OCI-M1 (cell line): ENCODE measurements at places on chromosomes 12 and 14.

GRCh38 chr12:19052689-19053088 is 76.8 kb upstream of the PLEKHA5 start:
- no peak for DNase-seq

- no peak for DNase-seq
Observed at GRCh38 chr14:93049315-93049714, 66.4 kb downstream of the ITPK1 start.

DNA sequence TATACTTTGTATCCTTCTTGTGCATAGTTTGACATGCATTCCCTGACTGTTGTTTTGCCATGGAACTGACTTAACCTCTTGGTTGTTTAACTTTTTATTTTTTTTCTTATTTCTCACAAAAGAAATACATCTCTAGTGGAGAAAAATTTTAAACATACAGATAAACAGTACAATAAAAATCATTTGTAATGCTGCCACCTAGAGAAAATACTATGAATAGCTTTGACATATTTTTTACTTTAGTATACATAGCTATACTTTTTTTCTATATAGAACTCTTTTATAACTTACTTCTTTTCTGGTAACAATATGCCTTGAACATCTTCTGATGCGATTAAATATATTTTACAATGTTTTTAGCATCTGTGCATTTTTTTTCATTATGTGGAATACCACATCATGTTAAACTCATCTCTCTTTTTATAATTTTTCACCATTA is 184.5 kb downstream of the AKAP6 start:
- DNase-seq = peak; percentile 11

DNA sequence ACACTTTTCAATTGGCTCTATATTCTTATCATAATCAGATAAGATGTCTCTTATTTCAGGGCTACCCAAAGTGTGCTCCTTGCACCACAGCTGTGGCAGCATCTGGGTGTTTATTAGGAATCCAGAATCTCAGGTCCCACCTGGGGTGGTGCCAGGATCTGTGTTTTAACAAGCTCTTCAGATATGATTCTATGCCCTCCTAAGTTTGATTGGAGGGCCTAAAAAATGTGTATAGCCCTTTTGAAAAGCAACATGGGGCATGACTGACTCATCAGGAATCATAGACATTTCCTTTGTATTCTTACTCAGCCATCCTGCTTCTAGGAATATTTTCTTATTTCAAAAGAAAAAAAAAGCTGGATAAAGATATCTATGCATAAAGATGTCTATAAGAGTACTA is 103.1 kb downstream of the HELB start:
- DNase-seq = no peak

GRCh38 chr12:66288121-66288520 is 14.2 kb upstream of the HELB start:
- peak; percentile 25 for DNase-seq

DNA sequence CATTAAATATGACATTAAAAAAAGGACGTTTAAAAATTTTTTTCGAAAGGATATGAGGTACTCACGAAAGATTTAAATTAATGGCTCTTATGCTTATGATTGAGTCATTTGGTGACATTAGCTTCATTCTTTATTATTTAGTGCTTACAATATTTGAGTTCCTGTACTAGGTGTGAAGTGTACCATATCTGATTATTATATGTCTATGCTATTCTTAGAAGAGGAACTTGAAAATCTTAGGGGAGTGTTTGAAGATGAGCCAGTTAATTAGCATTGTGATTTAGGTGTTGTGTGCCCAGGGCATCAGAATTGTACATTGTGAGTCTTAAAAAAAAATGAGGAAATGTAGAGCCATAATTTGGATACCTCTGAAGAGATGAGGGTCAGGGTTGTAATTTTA is 118.6 kb downstream of the FUT8 start:
- DNase-seq = no peak

DNA sequence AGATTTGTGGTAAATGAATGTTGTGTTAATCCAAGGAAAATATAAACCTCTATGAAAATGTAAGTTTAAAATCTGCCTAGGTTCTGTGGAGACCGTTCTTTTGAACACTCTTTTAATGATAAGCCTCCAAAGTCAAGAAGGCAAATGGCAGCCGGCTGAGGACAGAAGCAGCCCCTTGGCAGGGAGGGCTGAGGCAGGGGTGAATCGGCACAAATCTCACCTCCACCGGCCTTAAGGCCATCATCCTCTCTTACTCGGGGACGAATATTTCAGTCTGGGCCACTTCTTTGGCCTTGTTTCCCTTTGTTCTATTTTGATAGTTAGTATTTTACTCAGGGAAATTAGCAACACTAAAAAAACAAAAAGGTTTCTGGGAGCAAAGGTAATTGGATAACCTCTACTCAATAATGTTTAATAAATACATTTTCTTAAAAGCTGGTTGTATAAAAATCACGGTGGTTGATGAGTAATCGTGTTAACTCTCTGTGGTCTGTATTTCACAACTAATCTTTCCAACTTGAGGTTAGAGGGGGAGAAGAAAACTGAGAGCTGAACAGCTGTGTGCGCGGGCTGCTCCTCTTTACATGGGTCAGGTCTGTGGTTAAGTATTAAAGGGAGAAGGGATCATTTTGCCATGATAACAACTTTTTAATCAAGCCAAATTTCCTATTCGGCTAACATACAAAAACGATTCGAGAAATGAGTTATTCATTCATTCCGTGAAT is 18.6 kb downstream of the LGMN start:
- DNase-seq = peak; percentile 76

- DNase-seq = peak; percentile 43
Observed at GRCh38 chr12:47350062-47350408, 270.3 kb upstream of the AMIGO2 start.

GRCh38 chr12:93302331-93303229 is 75.1 kb upstream of the NUDT4 start:
- DNase-seq = peak; percentile 82

DNA sequence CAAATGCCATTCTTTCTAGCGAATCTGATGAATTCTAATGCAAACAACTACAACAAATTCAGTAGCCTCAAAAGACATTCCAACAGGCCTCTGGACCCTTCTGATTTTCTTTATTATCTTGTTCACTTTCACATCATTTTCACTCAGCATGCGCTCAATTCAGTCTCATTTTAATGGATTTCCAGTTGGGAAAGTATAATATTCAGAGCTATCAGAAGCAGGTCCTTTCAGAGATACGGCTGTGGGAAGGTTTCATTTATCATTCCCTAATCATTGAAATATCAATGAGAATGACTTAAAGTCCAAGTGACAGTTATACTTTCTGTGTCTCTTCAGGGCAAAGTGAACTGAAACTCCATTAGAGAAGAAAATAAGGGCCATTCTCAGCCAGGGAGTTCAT is 1083.7 kb upstream of the FLRT2 start:
- no peak for DNase-seq

DNA sequence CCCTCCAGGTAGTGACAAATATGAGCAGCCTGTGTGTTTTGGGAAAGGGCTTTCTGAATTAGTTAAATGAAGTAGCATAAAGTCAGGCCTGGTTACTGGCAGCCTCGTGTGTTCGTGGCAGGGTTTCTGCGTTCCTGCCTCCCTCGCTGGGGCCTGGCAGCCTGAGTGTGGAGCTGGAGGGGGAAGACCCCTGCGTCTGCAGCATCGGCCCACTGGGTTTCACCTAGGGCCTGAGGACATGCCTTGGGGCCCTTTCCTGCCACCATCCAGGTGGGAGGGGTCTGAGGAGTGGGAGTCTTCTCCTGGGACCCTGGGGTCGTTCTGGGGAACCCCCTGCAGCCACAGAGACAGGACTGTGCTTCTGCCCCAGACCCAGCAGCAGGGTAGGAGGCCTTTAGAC is 20.4 kb upstream of the AMN start:
- no peak for DNase-seq

DNA sequence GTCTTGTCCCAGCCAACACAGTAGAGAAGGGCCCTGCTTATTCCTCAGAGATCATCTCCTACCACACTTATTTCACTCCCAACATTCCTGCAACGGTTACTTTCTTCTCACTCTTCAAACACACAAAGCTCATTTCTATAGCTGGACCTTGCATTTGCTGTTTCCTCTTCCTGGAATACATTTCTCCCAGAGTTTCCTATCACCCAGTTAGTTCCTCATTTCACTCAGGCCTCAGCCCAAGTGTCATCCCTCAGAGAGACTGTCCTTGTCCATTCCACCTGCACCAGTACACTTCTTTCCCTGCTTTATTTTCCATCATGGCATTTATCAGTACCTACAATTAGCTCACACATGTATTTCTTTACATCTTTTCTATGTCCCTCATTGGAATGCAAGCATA is 14.7 kb upstream of the STK38L start:
- peak; percentile 76 for DNase-seq

- no peak for DNase-seq
Observed at GRCh38 chr12:100398307-100398706, 41.4 kb downstream of the SLC17A8 start.

GRCh38 chr14:101400830-101401229 is 160.5 kb upstream of the DIO3 start:
- DNase-seq = no peak

GRCh38 chr14:63542231-63542999 is 762 bp downstream of the PPP2R5E start:
- peak; percentile 28 for DNase-seq

- DNase-seq = peak; percentile 36
Observed at GRCh38 chr14:64060648-64061096, 207.9 kb downstream of the SYNE2 start.

- no peak for DNase-seq
Observed at GRCh38 chr12:108080363-108080762, 48.7 kb upstream of the WSCD2 start.

GRCh38 chr12:74899031-74899829 is 310.4 kb downstream of the KCNC2 start:
- DNase-seq = peak; percentile 29

GRCh38 chr12:61536525-61536924 is 723.7 kb upstream of the USP15 start:
- no peak for DNase-seq

DNA sequence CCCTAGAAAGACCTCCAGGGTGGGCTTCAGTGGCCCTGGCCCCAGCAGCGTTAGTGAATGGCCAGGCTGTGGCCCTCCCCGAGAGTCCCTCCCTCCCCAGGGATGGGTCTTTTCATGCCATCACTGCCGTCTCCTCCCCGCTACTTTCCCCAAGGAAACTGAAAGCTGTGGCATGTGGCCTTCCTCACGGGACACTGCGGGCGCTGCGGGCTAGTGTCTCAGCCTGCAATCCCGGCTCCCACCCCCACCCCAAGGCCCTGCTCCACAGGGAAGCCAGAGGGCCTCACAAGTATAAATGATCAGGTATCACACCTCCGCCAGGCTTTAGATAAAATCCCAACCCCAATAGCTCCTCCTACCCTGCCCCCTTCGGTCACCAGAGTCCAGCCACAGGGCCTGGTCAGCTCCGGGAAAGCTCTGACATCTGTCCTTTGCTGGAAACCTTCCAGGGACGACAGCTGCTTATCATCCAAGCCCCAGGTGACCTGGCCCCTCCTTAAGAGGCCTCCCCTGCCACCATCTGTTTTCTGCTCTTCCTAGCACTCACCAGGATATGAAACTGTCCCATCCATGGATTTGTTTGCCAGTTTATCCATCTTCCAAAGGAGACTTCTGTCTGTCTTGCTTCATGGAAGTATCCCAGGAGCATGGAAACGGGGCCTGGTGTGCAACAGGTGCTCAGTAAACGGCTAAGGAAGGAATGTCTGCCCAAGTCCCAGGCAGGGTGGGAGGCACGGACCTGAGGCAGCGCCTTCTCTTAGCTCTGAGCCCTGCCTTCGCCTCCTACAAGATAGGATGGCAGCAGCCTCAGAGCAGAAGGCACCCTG is 31.6 kb downstream of the CCDC85C start:
- DNase-seq = peak; percentile 57

- no peak for DNase-seq
Observed at GRCh38 chr12:3580094-3580749, 89.2 kb downstream of the PRMT8 start.

- DNase-seq = no peak
Observed at GRCh38 chr12:6553051-6553868, 2.6 kb downstream of the IFFO1 start.

- DNase-seq = no peak
Observed at GRCh38 chr14:68710776-68711175, 82.1 kb downstream of the ZFP36L1 start.

DNA sequence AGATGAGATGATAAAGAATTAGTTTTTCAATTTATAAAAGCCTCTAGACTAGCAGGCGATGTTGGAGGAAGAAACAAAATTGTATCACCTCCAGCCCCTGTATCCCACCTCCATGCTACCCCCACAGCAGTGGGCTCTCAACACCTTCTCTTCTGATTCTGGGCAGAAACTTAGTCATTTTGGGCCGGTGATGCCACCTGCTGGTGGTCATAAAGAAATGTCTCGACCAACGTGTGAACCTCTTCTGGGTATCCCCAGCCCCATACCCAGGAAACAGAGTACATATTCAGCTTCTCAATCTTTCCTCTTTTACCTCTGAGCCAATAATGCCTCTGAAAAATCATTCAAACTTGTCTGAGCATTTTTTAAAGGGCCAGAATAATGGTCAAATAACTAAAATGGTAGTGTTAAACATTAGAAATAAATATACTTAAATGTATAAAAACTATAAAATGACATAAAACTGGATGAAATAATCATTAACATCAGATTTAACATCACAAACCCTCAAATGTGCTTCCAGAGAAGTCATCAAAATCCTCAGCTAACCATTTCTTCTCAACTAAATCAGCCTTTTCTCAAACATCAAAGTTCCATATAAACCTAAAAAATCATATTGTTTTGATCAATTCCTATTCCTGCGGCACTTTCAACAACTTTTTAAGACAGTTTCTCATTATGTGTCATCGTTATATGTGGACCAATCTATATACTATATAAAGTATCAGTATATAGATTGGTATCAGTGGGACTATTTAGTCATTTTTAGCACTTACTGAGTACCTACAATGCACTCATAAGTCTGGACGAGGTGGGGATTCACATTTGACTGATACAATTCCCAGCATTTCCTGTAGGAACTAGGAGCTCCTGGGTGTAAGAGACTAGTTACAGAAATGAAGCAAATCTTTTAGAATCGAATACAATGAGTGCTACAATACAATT is 69.4 kb downstream of the ATXN2 start:
- peak; percentile 69 for DNase-seq

GRCh38 chr12:15037091-15037687 is 64.3 kb downstream of the PDE6H start:
- no peak for DNase-seq

DNA sequence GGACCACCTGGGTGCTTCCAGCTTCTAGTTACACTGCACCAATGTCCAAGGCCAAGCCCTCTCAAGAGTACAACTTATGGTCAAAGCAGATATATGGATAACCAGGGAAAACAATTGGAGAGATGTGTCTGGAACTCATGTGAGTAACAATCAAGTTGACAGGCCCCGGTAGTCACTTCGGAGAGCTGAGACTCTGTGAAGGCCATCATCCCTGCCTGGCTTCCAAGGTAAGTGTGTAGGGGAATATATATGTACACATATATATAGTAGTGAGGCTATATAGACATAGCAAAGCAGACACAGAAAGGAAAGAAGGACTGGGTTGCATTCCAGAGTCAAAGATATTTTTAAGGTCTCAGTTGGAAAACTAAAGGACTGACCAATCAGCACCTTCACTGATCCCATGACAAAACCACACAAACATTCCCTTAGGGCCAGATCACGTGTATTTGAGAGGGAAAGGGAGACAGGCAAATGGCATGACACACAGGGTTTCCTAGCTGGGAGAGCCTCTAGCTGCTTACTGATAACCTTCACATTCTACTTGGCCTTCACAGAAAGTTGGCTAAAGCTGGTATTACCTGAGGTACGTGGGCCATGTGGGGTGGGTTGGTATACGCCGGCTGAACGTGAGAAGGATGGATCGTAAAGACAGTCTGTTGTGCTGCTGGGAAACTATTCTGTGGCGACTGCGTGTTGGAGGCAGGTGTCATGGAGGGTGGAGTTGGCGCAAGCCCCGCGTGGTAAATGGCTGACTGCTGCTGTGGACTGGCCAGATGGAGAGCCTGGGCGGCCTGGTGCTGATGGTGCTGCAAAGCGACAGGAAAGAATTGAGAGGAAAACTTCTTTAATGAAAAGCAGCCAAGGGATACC is 50.0 kb downstream of the SH2B3 start:
- DNase-seq = no peak
